ENCODE measurements at places on chromosomes 16 and 17.

- H3K27ac ChIP-seq = no peak overlapping the region
- no peaks in the 10 kb centered on the region for H3K36me3 ChIP-seq
- peaks cover 3% of the 10 kb centered on the region for H3K27me3 ChIP-seq
- peaks cover 26% of the 10 kb centered on the region for H3K4me1 ChIP-seq
- DNase-seq = no peak
Observed at GRCh38 chr17:29570521-29570920, 2.0 kb downstream of the TP53I13 start.

- no peak for DNase-seq
- H3K4me3 ChIP-seq = no peak overlapping the region
- H3K27me3 ChIP-seq = no peaks in the 10 kb centered on the region
- H3K4me1 ChIP-seq = peaks cover 16% of the 10 kb centered on the region
- H3K36me3 ChIP-seq = peaks cover 3% of the 10 kb centered on the region
- H3K27ac ChIP-seq = no peak overlapping the region
Observed at GRCh38 chr16:75007443-75007842, 8.6 kb downstream of the ZNRF1 start.

DNA sequence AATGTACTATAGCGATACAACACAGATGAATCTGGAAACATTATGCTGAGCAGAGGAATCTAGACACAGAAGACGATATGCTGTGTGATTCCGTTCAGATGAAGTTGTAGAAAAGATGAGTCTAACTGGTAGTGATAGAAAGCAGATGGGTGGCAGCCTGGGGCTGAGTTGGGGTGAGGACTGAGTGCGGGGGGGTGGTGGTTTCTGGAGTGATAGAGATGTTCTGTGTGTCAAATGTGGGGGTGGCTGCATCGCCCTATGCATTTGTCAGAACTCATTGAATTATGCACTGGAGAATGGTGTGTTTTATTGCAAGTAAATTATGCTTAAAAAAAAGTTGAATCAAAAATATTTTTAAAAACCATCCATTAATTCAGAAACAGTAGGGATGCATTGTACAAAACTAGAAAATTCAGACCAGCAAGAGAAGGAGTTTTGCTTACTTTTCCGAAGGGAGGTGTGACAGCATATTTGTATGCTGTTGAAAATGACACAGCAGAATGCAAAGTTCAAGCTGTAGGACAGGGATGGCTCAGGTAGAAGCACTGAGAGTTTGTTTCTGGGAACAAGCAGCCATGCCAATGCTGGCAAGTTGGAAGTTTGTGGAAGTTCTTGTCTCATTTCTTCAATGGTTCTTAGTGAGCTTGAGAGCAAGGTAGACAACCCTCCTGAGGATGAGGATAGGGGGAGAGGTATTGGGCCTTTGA lies 13.0 kb upstream of the DRG2 start:
- peaks cover 4% of the 10 kb centered on the region for H3K4me1 ChIP-seq
- peaks cover 5% of the 10 kb centered on the region for H3K27me3 ChIP-seq
- H3K27ac ChIP-seq = no peak overlapping the region
- H3K36me3 ChIP-seq = no peaks in the 10 kb centered on the region
- no peak overlapping the region for H3K4me3 ChIP-seq
- no peak for DNase-seq

DNA sequence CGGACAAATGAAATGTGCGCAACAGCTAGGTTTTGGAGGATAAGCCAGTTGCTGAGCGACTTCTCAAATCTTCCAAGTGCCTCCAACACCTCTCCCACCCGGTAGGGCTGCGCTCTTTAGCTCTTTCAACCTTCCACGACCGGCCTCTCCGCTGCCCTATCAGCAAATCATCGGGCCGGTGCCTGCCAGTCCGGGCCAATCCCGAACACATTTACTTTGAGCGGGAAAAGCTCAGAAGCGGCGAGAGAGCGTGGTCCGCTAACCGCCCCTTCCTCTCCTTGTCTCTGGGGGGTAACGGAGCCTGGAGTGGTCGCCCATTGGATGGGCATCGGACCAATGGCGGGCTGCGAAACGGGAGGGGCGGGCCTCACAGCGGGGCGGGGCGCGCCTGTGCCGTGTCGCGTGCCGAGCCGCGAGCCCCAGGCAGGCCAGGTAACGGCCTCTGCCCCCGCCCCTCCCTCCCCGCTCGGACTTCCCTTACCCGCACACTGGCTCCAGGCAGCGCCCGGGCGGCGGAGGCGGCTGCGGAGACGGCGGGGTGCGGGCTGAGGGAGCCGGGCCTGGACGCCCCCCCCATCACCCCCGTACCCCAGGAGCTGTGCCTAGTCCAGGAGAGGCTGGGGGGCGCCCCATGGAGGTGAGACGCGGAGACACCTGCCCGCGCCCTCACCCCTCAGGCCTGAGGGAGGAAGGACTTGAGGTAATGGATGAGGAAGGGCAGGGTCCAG lies at the start of gene MEIOC:
MEIOC (plus strand) TSS at position 486 of the 728 bp plus-strand sequence; CDS start at position 632, 146 bp downstream.
- peak within 1 kb of the TSS; percentile 23 for H3K4me3 ChIP-seq
- H3K27ac ChIP-seq = no peak within 1 kb of the TSS
- no peak for DNase-seq

All from astrocyte (in vitro differentiated cells and primary cell).